Dermis blood vessel endothelial cell (primary cell): ENCODE measurements at places on chromosomes 12 and 14. TPM values are rescaled to one million over a fixed set of nuclear protein-coding genes. Genes with fewer than 3 reads are reported as not detected.

DNA sequence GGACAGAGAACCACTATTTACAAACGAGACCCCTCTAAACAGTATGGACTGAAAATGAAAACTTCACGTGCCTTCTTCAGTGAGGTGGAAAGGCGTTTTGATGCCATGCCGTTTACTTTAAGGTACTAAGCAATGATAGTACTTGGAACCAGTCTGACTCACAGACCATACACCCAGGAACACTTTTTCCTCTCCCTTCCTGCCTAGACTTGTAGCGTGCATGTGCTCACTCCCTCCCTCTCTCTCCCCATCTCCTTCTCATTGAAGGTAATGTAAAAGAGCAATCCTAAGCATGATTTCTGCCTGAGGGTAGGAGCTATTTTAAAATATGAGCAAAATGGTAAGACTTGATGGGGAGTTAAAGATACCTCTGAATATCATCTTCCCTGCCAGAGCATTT, 5.9 kb upstream of the RPL41 start:
- no peak for DNase-seq

GRCh38 chr14:23518709-23519108, 32.9 kb downstream of the ZFHX2 start:
- DNase-seq: no peak

DNA sequence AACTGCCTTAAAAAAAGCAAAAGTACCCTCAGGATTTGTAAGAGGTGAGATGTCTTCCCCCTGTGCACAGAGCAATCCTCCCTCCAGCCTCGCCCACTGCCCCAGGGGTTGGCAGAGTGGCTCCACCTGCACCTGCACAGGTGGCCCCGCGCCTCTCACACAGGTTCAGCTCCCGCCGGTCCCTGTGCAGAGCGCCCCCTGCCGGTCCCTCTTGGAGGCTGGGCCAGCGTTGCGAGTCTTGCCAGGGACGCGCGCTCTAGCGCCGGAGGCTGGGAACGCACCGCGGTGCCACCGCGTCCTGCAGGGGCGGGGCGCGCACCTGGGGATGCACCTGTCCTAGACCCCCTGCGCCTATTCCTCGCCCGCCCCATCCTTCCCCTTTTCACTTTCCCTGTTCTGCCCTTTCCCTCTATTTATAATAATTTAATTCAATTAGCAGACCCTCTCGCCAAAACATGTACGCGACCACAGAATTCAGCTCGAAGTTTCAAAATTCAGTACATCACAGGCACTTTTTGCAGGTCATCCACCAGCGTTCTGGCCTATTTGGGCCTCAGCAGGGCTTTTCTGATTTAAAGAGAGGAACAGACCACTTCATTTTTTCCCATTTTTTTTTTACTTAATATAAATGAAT, 618.6 kb downstream of the AACS start:
- DNase-seq: no peak

- DNase-seq: peak; percentile 59
These were observed 74.7 kb downstream of the NOC4L start for GRCh38 chr12:132218915-132219314.

GRCh38 chr12:105406497-105406896, 76.0 kb downstream of the C12orf75 start:
- no peak for DNase-seq

DNA sequence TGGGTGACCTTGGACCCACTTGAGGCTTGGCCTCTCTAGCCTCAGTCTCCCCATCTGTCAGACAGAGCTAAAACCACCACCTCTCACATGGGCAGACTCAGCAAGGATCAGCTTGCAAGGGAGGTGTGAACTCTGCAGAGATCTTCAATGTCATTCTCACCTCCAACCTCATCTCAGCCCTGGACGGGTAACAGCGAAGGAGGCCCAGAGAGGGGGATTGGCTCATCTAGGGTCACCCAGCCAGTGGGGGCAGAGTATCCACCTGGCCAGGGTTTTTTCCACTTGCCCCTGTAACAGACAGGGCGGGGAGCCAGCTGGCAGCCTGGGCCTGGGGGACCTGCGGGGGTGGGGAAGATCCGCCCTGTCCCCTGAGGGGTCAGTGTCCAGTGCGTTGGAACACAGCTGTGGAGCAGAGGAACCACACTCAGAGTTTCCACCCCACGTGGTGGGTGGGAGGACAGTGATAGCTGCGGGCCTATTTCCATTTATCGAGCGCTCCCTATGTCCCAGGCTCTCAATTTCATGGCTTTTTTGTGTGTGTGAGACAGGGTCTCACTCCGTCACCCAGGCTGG, 27.4 kb downstream of the DTX1 start:
- DNase-seq: no peak

DNA sequence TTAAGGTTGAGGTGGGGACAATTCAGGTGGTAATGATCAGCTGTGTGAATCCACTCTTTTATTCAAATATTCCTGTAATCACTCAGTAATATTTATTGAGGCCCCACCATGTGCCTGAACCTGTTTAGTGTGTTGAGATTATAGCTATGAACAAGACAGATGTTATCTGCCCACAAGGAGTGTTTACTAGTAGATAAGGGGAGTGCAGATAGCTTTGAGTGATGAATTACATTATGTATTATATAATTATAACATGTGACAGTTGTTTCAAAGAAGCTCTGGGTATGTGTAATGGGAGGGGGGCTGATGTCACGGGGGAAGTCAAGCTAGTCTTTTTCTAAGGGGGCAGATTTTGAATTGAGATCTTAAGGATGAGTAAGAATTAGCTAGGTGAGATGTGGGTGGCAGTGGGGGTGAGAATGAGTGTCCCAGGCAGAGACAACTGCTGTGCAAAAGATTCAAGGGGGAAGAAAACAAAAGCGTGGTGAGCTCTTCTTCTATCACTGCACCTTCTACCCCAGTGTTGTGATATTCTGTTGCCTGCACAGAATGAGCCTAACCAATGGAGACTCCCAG, 21.3 kb upstream of the SRRM4 start:
- DNase-seq: no peak

The FITM1 gene
- total RNA-seq: 0.42 and 0.51 TPM in 2 replicates

DNA sequence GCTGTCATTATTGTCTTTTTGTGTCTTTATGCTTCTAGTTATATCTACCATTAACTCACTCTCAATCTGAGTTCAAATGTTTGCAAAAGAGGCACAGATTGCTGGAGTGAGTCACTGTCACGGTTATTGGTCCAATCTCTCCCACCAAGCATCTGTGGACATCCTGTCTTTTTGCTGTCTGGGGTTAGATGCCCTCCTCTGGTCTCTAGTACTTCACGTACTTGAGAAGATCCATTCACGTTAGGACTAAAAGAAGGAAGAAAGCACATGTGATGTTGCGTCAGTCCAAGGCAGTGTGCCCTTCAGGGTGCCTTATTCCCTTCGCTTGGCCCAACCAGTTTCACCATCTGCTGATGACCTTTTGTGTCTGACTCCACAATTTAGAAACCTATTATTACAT, 72.3 kb upstream of the STXBP6 start:
- DNase-seq: no peak

GRCh38 chr14:26217778-26218177, 380.1 kb downstream of the NOVA1 start:
- no peak for DNase-seq

The PRPF40B gene
- total RNA-seq: 1.9 and 4.1 TPM in 2 replicates

The CFAP54 gene
- 8.3 and 13.1 TPM in 2 replicates for total RNA-seq

- no peak for DNase-seq
These were observed 308.4 kb upstream of the LRFN5 start for GRCh38 chr14:41298328-41298690.

- DNase-seq: no peak
These were observed 153.3 kb downstream of the SLCO1B3 start for GRCh38 chr12:20963762-20964161.

DNA sequence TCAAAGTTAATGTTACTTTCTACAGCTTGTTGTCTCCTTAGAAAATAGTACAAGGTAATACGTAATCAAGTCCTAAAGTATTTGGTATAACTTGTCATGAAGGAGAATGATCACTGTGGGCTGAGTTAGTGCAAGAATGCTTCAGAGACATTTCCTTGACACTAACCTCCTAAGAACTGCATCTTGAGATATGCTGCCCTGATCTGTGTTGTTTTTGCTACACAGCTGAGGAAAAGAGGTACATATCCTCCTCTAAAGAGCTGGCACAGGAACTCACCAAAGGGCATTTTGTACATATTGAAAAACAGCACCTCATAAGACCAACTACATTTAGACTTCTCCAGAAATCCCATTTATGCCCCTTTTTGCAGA, 28.7 kb downstream of the RAP1B start:
- DNase-seq: no peak

GRCh38 chr14:42470427-42470719, 863.7 kb downstream of the LRFN5 start:
- DNase-seq: no peak

GRCh38 chr14:103281496-103282231, 52.4 kb upstream of the EIF5 start:
- DNase-seq: peak; percentile 64

- peak; percentile 84 for DNase-seq
These were observed 17.4 kb upstream of the FLVCR2 start for GRCh38 chr14:75561013-75561432.

DNA sequence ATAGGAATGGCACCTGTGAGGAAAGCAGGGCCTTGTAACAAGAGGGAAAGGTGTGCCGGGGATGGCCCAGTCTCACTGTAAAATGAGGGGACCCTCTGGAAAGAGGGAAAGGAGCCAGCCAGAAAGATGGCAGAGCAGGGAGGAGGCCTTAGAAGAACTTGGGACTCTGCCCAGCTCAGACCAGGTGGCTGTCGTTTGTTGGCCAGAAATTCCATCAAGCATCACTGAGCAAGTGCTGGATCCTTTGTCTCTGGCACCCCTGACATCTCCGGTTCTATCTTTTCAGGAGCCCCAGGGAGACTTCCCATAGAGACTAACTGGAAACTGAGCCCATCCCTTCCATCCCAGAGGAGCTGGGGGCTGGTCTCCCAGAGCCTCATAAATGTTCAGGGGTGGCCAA, 43.3 kb downstream of the DEGS2 start:
- DNase-seq: no peak

The FGF23 gene
- not detected in 2 replicates for total RNA-seq

The RHOJ gene
- 76.3 and 115 TPM in 2 replicates for total RNA-seq

GRCh38 chr12:71752891-71753290, 1.8 kb upstream of the RAB21 start:
- no peak for DNase-seq

GRCh38 chr12:10289005-10289754, 18.5 kb upstream of the KLRD1 start:
- DNase-seq: no peak

The SYCP3 gene
- total RNA-seq: 0.05 TPM in 1 of 2 replicates, not detected in the other

- DNase-seq: no peak
These were observed 240.0 kb downstream of the DIO2 start for GRCh38 chr14:79971330-79971729.

The TAS2R30 gene
- 3.9 and 6.8 TPM in 2 replicates for total RNA-seq

GRCh38 chr12:121456551-121456950, 56.6 kb downstream of the RNF34 start:
- no peak for DNase-seq

GRCh38 chr14:47715330-47715729, 39.9 kb upstream of the MDGA2 start:
- DNase-seq: no peak

GRCh38 chr12:57614178-57614947, 3.1 kb downstream of the ARHGEF25 start:
- peak; percentile 19 for DNase-seq

DNA sequence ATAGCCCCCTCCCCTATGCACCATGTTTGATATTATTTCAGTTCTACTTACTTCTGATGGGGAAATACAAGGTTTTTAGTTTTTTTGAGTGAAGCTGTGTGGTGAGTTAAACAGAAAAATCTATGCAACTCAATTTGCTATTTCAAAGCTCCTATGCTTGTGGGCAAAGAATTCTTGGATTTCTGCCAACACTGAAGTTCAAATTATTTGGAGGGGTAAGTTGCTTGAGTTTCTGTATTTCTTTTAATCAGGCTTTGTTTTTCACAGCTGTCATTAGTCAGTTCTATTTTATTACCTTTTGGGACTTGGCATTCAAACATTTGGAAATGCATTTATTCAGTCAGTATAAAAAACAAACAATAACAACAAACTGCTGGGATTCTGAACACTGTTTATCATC, 407.5 kb upstream of the MGAT4C start:
- no peak for DNase-seq

DNA sequence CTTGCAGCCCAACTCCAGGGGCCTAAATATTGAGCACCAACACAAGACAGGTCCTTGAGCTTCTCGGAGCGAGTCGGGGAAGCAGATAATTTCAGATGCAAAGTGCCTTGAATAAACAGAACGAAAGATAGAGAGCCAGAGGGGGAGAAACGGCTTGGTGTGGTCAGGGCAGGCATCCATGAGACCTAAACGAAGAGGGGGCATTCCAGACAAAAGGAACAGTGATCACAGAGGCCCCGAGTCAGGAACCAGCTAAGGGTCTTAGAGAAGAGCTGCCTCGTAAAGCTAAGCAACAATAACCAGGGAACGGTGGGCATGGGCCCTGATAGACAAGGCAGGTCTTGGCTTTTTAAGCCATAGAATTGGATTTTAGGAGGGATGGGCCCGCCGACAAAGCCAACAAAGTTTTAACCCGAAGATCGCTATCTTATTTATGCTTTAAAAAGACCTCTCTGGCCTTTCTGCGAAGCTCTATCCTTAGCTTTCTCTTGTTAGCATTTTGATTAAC, 421 bp upstream of the ACADS start:
- no peak for DNase-seq

The IL22 gene
- total RNA-seq: not detected in 2 replicates

DNA sequence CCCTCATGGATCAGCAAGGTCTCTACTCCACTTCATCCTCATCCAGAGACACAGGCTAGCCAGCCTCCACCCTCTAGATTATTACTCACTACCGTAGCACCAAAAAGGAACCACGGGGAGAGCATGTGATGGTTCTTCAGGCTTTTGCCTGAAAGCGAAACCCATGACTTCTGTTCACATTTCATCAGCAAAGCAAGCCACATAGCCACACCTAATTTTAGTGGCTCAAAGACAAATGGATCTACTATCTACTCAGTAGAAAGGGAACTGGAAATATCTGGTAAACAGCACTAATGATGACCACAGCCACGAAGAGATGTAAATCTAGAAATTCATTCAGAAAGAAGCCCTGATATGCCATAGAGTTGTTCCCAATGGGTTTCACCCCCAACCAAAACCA, 51.4 kb downstream of the VCPKMT start:
- no peak for DNase-seq

DNA sequence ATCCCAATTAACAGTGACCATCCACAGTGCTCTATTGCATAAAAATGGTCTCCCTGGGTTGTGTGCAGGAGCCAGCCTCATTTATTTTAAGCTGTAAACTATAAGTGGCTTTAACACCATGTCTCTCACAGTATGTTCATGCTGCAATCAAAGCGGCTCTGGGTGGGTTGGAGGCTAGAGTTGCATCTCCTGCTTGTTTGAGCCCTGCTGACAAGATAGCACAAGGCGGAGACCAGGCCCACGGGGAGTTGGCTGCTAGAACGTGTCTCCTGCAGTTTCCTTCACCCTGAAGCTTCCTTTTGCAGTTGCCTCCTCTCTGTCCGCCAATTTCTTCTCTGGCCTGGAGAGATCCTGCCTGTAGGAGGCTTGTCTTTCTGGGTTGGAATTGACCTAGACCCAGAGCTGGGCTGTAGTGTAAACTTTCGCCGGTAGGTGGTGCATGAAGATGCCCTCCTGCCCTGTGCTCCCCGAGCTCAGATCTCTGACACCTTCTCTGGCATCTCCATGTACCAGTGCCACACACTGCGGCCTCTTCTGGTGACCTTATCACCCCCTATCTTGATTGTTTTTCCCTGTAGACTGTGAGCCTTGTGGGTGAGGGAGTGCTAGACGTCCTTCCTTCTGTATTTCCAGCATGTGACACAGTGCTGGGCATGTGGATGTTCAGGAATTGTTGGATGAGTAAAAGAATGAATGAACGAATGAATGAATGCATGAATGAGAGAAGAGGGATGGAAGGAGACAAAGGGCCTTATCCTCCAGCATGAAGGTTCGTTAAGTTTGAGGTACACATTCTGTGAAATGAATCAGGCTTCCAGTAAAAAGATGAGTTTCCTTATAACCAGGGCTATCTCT, 10.4 kb downstream of the OTUB2 start:
- peak; percentile 86 for DNase-seq
